Activated CD8-positive, alpha-beta memory T cell treated with anti-CD3 and anti-CD28 coated beads for 4 hours (primary cell): ENCODE measurements at places on chromosomes 3 and 15.

DNA sequence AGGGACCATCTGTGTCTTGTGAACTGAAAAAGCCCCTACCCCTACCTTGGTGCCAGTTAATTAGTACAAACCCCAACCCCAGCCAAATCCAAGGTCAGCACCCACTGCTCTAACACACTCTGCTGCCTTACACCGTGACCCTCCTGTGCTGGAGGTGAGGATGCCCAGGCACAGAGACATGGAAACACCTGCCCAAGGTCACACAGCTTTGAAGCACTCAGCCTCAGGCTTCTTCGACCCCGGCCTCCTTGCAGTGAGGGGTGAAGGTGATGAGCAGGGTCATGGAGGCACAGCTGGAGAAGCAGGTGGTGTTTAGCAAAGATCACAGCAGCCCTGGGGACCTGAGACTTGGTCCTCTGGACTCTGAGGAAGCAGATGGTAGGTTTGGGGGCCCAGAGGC lies 39.0 kb upstream of the SLC6A6 start:
- DNase-seq = no peak

- no peak for DNase-seq
Measured at GRCh38 chr3:133965013-133965570, 64.6 kb downstream of the SLCO2A1 start.

GRCh38 chr3:130414457-130414856 lies 69.0 kb downstream of the COL6A5 start:
- no peak for DNase-seq

DNA sequence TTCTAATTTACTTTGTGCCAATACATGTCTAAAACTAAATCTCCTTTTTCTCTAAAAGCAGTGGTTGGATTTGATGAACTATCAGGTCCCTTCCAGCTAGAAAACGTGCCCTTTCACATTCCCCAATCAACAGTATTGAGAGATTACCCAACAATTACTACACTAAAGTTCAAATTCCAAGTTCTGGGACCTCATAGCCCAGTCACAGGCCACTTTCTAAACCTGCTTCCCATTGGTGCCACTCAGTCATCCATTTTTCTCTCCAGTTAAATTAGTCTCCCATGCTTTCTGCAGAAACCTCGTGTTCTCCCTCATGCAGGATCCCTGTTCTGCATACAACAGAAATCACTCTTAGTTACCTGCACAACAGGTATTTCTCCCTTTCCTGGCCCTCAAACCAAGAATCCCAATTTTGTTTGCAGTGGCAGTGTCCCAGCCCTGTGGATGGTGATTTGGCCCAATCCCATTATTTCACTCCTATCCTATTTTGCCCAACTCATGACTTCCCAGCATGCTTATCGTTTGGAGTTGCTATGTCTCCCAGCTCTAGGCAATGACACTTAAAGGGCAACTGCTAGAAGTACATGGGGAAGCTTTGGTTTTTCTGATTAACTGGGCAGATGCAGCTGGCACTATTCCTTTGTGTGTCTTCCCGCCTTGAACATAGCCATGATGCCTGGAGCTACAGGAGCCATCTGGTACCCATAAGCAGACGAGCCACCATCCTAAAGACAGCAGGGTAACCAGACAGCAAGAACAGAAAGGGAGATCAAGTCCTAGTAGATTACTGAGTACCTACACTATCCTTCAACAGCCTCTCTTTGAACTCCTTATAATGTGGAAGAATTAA lies 224.2 kb downstream of the MINAR1 start:
- DNase-seq = no peak

DNA sequence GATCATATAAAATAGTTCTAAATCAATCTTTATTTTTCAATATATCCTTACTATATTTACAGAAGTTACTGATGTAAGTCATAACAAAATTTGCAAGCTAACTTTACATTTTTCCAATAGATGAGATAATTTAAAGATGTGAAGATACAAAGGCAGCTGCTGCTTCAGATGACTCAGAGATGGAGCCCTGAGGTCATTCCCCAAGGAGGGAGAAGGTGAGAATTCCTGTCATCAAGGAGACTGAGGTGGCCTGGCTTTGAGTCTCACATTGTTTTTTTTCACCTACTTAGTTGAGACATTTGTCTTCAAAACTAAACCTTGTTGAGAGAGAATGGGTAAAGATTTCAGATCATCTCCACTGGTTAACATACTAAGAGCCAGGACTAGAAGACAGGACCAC lies 3.9 kb upstream of the SAMD7 start:
- DNase-seq = no peak

- no peak for DNase-seq
Measured at GRCh38 chr3:121979734-121980449, 42.2 kb downstream of the ILDR1 start.

GRCh38 chr15:64521726-64522164 lies 61.4 kb downstream of the ZNF609 start:
- no peak for DNase-seq

- no peak for DNase-seq
Measured at GRCh38 chr3:17901893-17902292, 159.5 kb upstream of the TBC1D5 start.

GRCh38 chr3:58124387-58124786 lies 86.4 kb downstream of the DNASE1L3 start:
- DNase-seq = no peak

DNA sequence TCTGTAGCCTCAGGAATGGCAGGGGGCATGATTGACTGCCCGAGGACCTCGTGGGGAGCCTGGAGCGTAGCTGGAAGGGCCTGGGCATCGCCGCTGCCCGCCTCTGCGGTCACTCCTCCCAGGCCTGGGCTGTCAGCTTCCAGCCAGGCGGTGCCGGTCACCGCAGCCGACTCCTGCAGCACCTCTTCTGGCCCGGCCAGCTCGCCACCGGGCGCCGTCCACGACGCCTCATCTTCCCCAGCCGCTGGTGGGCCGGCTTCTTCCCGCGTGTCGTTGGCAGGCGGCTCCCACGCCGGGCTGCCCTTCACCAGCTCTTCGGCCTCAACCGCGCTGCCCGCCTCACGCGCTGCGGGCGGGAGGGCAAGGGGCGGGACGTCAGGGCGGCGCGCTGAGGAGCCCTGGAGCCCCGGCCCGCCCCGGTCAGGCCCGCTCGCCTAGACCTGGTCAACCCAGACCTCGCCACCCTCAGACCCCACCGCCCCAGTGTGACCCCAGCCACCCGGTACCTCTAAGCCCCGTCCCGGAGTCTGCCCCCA lies 1.0 kb downstream of the CSPG5 start:
- no peak for DNase-seq

- no peak for DNase-seq
Measured at GRCh38 chr15:48858401-48858800, 19.5 kb upstream of the EID1 start.

GRCh38 chr3:3745693-3746092 lies 53.5 kb upstream of the LRRN1 start:
- no peak for DNase-seq

DNA sequence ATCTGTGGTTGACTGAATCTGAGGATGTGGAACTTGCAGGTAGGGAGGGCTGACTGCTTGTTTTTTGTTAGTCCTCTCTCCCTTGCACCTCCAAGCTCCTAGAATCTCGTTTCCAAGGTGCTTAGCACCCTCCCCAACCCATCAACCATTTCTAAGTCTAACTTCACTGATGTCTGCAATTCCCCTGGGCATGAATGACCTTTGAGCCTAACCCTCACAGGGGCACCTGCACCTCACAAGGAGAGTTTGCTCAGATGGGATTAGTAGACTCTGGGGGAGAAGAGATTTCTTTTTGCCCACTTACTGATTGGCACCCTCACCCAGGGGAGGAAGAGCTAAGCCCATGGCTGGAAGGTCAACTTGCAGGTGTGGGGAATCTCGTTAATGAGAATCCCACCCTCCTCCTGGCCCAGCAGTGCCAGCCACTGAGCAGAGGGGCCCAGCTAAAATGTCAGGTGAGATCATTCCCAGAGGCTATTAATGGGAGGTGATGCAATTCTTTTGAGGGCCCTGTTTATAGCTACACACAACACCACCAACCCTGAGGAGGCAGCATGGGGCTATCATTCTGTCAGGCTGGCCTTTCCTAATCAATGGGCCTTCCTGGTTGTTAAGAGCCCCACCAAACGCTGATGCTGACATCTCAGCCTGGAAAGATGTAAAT lies 81.6 kb upstream of the HERC1 start:
- no peak for DNase-seq
